ENCODE measurements at places on chromosomes 4 and X. TPM values are rescaled to one million over a fixed set of nuclear protein-coding genes. Genes with fewer than 3 reads are reported as not detected.

- DNase-seq, result no peak
Measured at GRCh38 chr4:156969101-156969500, 2.5 kb downstream of the PDGFC start.

- DNase-seq, result no peak
Measured at GRCh38 chr4:13464973-13465372, 19.2 kb downstream of the RAB28 start.

DNA sequence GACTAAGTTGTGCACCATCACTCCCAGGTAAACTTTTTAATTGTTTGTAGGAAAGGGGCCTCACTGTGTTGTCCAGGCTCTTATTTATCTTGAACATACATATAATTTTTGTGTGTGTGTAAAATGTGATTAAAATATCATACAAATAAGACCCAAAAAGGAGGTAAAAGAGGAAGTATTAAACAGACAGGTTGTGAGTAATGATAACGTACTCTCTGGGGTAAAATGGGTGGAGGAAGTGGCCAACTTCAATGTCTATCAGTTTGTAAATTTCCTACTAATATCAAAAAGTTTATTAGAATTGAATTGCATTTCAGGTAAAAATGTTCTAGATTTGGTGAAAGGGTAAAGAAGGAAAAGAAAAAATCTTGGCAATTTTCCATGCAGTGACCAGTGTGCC, 48.8 kb downstream of the SULT1E1 start:
- DNase-seq, result no peak

Gene RCHY1
- total RNA-seq, result 40.7 TPM

Gene PDGFC
- 188 TPM for total RNA-seq

Measured in astrocyte (in vitro differentiated cells and primary cell).